ENCODE measurements at places on chromosomes 6 and 20.

DNA sequence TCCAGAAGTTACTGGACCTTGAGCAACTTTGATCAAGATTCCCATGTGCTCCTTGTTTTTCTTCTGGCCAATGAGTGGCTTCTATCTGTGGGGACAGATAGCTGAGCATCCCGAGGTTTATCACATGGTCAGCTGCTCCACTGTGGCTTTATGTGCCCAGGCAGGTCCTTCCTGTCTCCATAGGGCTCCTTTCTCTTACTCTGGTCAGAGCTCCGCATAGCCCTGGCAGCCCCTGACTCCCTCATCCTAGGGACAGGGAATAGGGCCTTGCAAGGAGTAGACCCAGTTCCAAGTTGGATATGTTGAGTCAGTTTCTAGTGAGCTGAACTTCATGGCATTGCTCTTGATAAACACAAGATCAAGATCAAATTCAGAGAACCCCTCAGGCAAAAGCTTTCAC is 6.4 kb upstream of the MAS1L start:
- DNase-seq = no peak

GRCh38 chr6:134593887-134594286 is 276.0 kb upstream of the SGK1 start:
- DNase-seq = no peak

- no peak for DNase-seq
These were observed 422.6 kb downstream of the QKI start for GRCh38 chr6:163836876-163837690.

- DNase-seq = no peak
These were observed 116.1 kb upstream of the TRAF3IP2 start for GRCh38 chr6:111721753-111722154.

GRCh38 chr6:63371104-63371715 is 51.4 kb upstream of the LGSN start:
- DNase-seq = no peak

DNA sequence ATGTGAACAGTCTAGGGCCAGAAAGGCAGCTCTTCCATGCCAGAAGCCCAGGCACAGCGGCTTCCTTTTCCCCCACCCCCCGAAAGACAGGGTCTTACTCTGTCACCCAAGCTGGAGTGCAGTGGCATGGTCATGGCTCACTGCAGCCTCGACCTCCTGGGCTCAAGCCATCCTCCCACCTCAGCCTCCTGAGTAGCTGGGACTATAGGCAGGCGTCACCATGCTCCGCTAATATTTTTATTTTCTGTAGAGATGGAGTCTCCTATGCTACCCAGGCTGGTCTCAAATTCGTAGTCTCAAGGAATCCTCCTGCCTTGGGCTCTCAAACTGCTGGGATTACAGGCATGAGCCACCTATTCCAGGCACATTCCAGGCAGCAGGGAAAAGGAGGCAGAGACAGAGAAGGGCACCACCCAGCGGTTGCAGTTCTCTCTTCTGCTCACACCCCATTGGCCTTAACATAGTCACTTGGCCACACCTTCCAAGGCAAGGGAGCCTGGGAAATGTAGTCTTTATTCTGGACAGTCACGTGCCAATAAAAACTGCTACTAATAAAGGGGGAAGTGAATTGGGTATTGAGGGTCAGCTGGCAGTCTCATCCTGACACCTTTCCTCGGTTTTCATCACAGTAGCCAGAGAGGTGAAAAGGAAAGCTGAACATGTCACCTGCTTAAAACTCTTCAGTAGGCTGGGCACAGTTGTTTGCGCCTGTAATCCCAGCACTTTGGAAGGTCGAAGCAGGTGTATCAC is 205.9 kb downstream of the ZMYND8 start:
- peak; percentile 77 for DNase-seq

GRCh38 chr6:10341605-10342004 is 73.3 kb downstream of the TFAP2A start:
- DNase-seq = no peak

DNA sequence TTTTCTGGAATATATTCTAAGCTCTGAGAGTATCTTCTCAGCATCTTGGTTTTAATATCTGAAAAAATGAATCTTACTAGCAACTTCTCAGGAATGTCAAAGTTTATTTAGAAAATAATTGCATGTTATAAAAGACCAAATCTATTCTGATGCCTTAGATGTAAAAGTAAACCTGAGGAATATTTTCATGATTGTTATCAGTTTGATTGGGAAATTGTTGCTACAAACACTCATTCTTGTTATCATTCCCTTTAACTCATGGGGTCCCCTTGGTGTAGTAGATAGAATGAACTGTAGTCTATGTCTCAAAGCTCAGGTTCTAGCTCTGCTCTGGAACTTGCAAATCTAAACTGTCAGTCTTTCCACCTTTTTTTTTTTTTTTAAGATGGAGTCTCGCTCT is 50.0 kb downstream of the SNRNP48 start:
- DNase-seq = no peak

DNA sequence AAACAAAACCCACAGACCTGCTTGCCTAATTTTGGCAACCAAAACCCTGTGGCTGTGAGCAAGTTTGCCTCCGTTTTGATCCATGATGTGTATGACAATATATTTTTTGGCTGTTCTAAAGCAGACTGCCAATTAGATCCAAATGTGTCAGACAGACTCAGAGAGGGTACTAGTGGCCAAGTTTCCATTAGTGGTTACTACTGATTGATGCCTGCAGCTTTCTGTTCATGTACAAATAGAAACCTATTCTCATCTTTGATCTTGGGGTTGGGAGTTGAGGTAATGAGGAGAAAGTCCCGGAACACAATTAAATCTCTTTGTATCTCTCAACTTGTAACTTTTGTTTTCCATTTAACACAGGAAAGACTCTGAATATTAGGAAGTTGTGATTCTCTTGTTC is 100.9 kb downstream of the RNF144B start:
- no peak for DNase-seq

DNA sequence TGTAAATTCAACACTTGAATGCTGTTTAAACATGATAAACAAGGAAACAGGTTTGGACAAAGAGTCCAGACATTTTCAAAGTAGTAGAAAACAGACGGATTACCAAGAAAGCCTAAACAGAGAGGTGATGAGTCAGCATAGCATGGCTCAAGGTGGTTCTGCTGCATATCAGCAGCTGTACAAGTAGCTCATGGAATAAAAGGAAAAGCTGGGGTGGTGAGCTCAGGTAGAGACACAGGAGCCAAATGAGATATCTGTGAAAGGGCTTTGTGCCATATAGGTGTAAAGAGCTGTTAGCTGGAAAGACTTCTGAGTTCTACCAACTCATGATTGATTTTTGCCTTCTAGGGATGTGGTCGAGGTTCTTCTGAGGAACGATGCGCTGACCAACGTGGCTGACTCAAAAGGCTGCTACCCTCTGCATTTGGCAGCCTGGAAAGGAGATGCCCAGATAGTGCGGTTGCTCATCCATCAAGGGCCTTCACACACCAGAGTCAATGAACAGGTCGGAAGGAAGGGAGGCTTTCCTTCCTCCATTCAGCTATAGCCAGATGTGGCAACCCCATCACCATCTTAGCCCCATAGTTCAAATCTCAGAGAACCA is 80.7 kb downstream of the ANKS1A start:
- DNase-seq = no peak

- no peak for DNase-seq
These were observed 204.5 kb downstream of the HIVEP2 start for GRCh38 chr6:142740449-142740848.

- peak; percentile 8 for DNase-seq
These were observed 167.1 kb downstream of the KIF6 start for GRCh38 chr6:39558079-39558478.

GRCh38 chr20:22402550-22402949 is 181.8 kb downstream of the FOXA2 start:
- no peak for DNase-seq

Data from NCI-H2171 treated with DMSO at 0.1 percent for 48 hours (cell line).